ENCODE measurements at places on chromosomes 6 and 20.

DNA sequence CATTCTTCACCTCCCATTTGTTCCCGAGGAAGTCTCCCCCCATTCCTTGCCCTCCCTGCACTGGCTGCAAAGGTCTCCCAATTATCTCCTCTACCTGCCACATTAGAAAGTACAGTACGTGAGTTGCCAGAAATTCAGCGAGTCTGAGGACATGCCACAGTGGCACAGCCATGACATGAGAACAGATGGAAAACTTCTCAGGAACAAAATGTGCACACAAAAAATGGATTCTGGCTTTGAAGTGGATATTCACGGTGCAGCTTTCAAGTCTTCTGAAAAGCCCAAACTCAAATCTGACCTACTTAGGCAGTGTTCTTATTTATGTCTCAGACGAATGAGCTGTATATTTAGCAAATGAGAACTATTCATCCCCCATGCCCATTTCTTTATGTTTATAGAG is 269.1 kb upstream of the ARID1B start:
- DNase-seq, result no peak

DNA sequence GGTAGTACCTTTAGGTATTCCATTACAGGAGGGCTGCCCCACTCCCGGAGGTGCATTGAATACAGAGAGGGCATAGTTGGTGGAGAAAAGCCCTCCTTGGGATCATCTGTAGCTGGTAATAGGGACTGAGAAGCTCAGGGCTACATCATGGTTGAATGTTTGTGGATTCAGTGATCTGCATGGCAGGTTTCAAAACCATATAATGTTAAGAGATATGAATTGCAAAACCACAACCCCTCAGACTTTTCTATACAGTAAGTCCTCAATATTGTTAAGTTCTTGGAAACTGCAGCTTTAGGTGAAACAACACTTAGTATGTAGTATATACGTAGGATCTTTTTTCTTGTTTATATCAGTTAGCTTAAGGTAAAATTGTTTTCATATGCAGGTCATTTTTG is 11.3 kb downstream of the TULP4 start:
- DNase-seq, result no peak

- no peak for DNase-seq
These were observed 1.4 kb downstream of the TEAD3 start for GRCh38 chr6:35495258-35496035.

DNA sequence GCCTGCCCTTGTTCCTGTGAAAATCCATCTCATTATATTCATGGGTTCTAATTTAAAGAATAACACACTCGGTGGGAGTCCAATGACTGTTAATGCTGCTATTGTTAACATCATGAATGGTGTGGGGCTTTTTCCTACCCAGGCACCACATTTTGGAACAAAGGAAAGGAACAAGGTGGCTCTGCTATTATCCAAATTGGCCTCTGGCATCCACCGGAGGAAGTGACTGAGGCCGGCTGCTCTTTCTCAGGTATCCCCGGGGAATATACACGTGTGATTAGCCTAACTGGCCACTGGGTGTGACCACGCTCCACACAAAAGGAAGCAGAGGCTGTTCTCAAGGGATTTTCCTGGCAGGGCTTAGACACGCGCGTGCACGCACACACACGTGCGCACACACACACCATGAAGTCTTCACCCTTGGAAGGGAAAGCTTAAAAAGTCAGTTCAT is 601.2 kb upstream of the ARID1B start:
- no peak for DNase-seq

GRCh38 chr20:51570739-51571459 is 28.4 kb upstream of the NFATC2 start:
- DNase-seq, result no peak

GRCh38 chr20:6855796-6856195 is 88.3 kb downstream of the BMP2 start:
- DNase-seq, result no peak

- DNase-seq, result no peak
These were observed 4.8 kb upstream of the PRPH2 start for GRCh38 chr6:42727087-42727611.

- no peak for DNase-seq
These were observed 401.2 kb downstream of the THBS2 start for GRCh38 chr6:168852376-168852884.

DNA sequence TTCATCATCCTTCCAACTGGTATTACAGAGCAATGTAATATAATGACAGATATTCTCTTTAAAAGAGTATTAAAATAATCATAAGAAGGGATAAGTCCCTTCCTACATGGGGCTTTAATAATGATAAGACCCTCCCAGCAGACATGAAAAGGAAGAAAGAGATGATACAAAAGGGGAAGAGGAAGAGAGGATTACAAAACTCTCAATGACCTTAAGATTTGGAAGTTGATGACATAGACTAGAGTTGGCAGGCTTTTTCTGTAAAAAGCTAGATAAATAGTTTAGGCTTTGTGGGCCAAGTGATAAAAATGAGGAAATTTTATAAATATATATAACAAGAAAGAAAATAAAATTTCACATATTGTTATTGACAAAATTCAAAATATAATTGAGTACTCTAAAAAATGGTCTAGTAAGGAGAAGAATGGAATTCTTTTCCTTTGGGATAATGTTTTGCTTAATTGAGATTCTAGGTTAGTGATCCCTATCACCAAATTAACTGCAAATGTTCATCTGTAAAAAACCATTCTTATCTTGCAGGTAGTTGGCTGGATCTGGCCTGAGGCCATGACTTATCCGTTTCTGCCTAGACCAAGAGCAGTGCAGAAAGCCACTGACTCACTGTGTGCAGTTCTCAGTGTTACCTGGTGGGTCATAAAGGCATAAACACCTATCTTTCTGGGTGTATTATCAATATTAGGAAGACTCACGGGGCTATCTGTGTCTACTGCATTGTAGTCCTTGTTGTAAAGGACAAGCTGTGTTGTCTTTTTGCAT is 11.0 kb downstream of the RIPOR2 start:
- no peak for DNase-seq

- no peak for DNase-seq
These were observed 103.4 kb upstream of the RALGAPA2 start for GRCh38 chr20:20815711-20816455.

GRCh38 chr20:36454698-36455427 is 86.5 kb upstream of the MYL9 start:
- no peak for DNase-seq

DNA sequence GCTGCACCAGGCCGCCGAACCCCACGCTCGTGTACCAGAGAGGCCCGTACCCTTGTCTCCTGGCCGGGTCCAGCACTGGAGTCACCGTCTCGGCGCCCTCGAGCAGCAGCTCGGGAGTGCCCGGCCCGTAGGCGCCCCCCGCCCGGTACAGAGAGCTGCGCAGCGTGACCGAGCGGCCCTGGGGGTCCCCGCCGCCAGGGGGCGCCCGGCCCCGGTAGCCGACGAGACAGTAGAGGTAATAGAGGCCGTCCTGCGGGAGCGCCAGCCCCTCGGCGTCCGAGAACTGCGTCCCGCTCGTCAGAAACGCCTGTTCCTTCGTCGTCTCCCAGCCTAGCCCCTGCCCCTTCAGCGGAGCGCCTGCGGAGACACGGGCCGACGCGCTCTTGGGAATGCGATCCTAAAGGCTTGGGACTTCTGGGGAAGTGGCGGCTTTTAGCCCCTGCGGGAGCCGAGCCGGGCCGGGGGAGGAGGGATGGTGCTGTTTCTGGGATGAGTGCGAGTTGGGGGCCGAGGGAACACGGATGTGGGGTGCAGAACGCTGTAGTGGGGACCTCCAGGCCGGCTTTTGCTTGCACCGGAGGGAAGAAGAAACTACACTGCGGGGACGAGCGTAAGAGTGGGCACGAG is 1.3 kb downstream of the LTB start:
- peak; percentile 78 for DNase-seq

GRCh38 chr6:378958-379409 is 12.6 kb upstream of the IRF4 start:
- no peak for DNase-seq

- DNase-seq, result no peak
These were observed 166.2 kb upstream of the CHD6 start for GRCh38 chr20:41784209-41784958.

- DNase-seq, result no peak
These were observed 935.1 kb upstream of the SLC35B3 start for GRCh38 chr6:9370480-9370879.

GRCh38 chr6:158909938-158910337 is 90.1 kb downstream of the RSPH3 start:
- no peak for DNase-seq

- no peak for DNase-seq
These were observed 26.3 kb downstream of the ALDH5A1 start for GRCh38 chr6:24520929-24521546.

- DNase-seq, result no peak
These were observed 5.3 kb upstream of the MOG start for GRCh38 chr6:29651413-29652197.

- no peak for DNase-seq
These were observed 115.1 kb upstream of the LAMP5 start for GRCh38 chr20:9399322-9399721.

GRCh38 chr6:31837369-31838113 is 10.0 kb downstream of the HSPA1B start:
- DNase-seq, result no peak

DNA sequence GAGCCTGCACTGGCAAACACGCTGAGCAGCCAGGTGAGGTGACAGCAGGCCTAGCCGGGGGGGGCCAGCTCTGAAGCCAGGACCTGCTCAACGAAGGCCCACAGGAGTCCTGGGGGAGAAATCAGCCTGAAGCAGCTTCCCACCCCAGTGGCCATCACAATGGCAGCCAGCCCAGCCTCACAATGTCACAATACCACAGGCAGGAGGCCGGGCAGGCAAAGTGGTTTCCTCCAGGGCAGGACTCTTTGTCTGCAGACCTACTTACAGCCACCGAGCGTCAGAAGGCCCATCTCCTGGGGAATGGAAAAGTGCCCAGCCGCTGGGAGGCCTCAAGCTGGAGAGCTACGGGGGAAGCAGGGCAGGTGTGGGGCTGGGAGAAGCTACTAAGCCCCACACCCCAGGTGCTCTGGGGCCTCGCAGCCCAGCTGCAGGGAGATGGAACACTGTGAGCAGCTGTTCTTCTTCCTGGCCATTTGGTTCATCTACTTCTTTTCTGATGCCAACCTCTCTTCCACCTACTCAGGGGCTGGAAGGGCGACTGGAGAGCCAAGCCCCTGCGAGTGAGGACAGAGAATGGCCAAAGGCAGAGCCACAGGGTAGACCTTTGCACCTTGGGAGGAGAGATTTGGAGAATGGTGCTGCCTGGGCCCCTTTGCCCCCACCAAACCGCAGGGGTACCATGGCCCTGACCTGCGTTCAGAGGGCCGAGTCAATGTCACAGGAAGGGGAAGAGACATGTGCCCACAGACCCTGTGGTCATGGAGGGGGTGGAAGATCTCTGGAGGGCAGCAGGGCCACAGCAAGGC is 22.3 kb upstream of the AVP start:
- DNase-seq, result no peak

DNA sequence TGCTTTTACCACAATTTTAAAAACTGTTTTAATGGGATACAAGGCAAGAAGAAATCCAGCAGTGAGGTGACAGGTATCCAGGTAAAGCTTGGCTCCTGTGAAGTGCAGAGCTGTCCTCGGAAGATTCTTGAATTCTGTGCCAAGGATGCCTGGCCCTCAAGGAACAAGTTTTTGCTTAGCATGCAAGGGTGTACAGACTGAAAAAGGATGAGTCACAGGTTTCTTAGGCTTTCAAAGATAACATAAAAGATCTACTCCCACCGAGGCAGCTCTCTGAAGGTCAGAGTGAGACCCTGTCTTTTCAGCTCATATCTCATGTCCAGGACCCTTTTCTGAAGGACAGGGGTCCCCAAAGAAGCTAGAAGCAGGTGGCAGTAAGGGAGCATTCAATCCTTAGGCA is 83.3 kb downstream of the CHD6 start:
- no peak for DNase-seq

- no peak for DNase-seq
These were observed 447.2 kb downstream of the FRK start for GRCh38 chr6:115613488-115613887.

DNA sequence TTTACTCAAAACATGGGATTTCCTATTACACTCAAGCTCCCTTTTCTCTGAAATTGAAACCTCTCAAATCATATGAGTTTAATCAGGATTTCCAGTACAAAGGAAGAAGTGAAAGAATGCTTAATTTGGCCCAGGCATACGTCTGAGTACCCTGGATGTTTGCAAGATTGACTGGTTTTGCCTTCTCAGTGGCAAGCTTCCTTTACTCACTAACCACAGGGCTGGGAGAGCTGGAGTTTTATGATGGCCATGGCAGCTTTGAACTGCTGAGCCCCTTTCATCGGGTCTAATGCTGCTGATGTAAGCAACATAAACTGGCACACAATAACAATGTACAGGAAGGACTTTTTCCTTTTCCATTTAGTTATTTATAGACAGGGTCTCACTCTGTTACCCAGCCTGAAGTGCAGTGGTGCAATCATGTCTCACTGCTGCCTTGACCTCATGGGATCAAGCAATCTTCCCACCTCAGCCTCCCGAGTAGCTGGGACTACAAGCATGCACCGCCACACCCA is 194.8 kb downstream of the SLC35F1 start:
- DNase-seq, result no peak

DNA sequence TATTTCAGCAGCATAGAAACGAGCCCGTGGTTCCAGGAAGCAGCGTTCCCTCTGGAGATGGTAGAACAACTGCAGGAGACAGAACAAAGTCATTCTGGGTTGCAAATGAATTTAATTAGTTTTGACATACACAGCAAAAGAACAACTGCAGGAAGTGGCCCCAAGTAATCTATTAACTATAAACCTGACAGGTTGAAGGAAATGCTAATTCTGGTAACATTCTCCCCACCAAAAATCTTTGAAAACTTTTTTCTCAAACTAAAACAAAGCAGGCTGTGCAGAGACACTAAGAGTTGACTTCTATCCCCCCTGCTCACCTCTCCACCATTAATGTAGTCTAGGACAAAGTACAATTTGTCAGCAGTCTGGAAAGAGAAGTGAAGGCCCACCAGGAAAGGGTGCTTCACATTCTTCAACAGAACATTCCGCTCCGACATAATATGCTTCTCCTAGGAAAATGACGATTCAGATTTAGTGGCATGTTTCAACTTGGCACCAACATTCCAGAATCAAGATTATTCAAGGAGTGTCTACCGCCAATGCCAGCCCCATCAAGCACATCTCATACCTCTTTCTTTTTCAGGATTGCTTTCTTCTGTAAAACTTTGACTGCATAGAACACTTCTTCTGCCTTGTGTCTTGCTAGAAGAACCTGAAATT is 120.4 kb upstream of the SLC2A12 start:
- no peak for DNase-seq

GRCh38 chr20:32482442-32483261 is 102.5 kb downstream of the NOL4L start:
- peak; percentile 30 for DNase-seq

DNA sequence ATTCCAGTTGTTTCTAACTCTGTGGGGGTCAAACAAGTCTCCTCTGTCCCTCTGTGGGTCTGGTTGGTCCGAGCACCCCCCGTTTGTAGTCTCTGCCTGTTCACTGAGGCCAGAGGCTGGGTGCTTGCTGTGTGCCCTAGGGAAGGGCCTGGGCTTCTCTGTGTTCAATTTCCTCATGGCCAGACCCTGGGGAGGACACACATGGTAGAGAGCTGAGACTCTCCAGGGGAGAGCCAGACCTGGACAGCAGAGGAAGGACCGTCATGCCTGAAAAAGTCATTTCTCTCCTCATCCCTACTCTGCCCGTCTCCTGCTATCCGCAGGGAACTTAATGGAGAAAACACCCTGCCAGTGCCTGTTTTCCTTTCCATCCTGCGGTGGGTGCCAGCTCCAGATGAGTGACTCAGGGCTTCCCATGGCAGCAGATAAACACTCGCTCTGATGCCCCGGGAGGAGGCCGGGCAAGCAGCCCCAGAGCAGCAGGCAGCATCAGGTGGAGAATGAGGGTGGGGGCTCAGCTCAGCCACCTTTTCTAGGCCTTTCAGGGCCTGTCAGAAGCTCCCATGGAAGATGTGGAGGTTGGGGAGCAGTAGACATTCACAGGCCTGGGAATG is 51.9 kb downstream of the SNAI1 start:
- DNase-seq, result no peak
